ENCODE measurements at places on chromosomes 7 and 10.

DNA sequence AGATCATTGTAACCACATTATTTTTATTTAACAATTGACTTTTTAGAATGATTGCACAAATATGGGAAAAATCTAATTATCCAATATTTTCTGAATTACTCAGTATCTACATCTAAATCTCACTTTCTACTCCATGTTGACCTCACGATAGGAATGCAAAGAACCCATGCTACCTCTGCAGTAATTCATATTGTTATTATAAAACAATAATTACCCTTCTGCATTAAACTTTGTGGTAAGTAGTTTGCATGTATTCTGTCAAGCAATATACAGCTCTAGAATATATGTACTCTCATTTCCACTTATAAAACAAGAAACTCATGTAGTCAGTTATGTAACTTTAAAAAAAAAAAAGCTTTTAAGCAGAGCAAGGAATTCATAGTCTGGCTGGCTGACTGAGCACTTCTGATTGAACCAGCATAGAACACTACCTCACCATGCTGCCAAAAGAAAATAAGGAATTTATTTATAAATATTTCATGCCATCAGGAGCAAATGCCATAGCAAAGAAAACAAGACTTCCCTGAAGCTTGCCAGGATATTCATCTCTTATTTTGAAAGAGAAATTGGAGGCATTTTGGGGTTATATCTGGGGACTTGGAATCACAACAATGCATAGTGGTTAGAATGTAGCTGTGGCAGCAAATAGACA, 895.7 kb downstream of the XPNPEP1 start:
- DNase-seq: no peak

DNA sequence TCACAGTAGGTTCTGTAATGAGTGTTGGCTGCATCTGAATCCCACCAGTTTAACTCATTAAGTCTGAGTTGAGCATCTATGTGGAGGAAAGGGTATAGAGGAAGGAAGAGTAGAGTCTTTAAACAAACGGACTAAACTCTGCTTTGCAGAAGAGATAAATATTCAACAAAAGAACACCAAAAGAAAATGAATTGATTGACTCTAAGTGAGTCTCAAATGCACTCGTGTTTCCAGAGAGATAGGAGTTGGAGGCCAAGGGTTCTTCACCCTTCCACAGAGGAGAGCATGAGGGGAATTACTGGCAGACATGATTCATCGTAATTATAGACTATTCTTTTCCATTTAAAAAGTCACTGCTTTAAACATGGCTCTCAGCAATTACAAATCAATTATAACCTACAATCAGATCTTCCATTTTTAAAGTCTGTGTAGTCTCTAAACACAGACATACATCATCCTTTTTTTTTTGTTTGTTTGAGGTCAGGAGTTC, 56.3 kb downstream of the PLPP4 start:
- DNase-seq: no peak

GRCh38 chr10:17115683-17116082, 13.9 kb downstream of the CUBN start:
- no peak for DNase-seq

DNA sequence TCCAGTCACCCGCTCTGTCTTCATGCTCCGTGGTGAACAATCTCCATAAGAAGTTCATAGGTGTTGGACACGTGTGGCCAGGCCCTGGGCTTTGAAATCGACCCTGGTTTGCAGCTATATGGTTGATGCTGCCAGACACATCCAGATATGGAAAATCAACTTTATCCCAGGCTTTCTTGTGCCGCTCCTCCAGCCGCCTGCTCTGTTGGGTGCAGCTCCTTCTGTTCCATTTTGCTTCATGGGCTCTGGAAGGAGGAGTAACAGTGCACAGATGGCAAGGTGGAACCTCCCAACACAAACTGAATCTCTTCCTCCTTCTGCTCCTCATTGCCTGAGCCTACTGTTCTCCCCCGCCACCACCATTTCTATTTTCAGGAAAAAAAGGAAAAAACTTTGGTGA, 44.7 kb downstream of the THNSL1 start:
- no peak for DNase-seq

DNA sequence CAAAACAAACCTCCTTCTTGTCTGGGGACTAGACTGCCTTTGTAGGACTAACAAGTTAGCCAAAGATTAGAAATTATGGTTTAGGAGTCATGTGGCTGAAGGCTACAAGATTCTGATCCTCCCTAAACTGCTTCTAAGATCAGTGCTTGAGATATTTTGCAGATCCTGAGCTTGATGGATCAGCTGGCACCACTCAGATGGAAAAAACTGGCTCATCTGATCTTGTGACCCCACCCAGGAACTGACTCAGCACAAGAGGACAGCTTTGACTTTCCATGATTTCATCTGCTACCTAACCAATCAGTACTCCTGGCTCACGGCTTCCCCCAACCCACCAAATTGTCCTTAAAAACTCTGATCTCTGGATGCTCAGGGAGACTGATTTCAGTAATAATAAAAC, 271.5 kb upstream of the TAC1 start:
- DNase-seq: no peak

GRCh38 chr10:118970770-118971169, 58.7 kb upstream of the NANOS1 start:
- DNase-seq: no peak

- DNase-seq: no peak
These were observed 46.1 kb downstream of the PAX2 start for GRCh38 chr10:100791369-100792058.

GRCh38 chr7:20786779-20787659, at the start of gene SP8:
Gene SP8, minus strand, starts transcription at chr7:20786886. Its CDS starts 88 bp downstream, at chr7:20786798.
- DNase-seq: no peak

- DNase-seq: no peak
These were observed 18.1 kb downstream of the GARS1 start for GRCh38 chr7:30612658-30613265.

- no peak for DNase-seq
These were observed 26.2 kb downstream of the ADK start for GRCh38 chr10:74177140-74177677.

DNA sequence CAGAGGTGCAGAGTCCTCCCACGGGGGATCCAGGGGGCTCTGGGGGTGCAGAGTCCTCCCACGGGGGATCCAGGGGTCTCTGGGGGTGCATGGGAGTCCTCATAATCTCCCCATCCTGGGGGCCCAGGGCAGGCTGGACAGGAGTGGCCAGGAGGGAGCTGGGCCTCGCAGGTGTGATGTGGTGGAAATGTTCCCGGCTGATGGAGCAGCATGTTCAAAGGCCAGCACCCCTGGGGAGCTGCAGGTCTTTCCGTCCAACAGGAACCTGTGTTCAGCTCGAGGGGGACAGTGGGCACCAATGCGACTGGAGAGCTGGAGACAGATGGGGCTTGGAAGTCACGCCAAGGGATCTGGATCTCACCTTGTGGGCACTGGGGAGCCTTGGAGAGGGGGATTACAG, 38.5 kb upstream of the PSMG3 start:
- DNase-seq: no peak

DNA sequence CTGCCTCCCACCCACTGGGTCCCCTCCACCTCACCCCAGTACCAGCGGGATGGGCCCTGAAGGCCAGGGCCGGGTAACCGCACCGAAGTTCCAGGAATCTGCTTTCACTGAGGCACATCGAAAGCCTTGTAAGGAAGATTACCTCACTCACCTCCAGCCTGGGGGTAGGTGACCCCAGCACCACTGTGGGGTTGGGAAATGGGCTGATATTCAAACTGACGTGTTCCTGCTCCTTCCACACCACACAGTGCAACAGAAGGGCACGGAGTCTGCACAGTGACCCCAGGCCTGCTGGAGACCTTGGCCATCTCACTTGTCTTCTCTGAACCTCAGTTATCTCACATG, 29.8 kb downstream of the NPS start:
- DNase-seq: no peak
